ENCODE measurements at places on chromosomes 1 and 21. TPM values are rescaled to one million over a fixed set of nuclear protein-coding genes. Genes with fewer than 3 reads are reported as not detected.

The LCE1D gene
- polyA plus RNA-seq, result not detected

The PLEKHG5 gene
- 9.4 TPM for polyA plus RNA-seq

The SLC6A9 gene
- 1.6 TPM for polyA plus RNA-seq

The SPRR2A gene
- 0.14 TPM for polyA plus RNA-seq

The CD52 gene
- 15.8 TPM for polyA plus RNA-seq
